Femur (tissue), 1 donor: ENCODE measurements at places on chromosomes 3 and 15.
A peak's percentile ranks its signal among the peaks of the same experiment; 100 is the strongest.

GRCh38 chr15:28888302-28888894, 2.6 kb downstream of the APBA2 start:
- DNase-seq = no peak

DNA sequence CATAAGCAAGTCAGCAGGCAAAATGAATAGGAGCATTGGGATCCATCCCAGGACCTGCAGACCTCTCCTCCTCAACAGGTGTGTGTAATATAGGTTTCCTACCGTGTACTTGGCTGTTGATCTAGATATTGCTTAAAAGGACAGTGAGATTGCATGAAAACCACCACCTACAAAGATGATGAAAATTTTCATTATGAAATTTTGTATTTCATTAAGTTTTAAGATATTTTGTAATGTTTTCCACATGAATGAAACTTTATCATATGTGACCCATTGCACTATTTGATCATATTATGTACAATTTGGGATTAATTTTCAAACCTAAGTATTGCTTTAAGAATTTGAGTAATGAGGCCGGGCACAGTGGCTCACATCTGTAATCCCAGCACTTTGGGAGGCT, 94.3 kb upstream of the TRPM1 start:
- no peak for DNase-seq

GRCh38 chr3:84125760-84126159, 833.0 kb upstream of the CADM2 start:
- DNase-seq = no peak

GRCh38 chr3:104438706-104439105, 928.0 kb upstream of the ALCAM start:
- no peak for DNase-seq

- no peak for DNase-seq
Measured at GRCh38 chr3:4729061-4729973, 236.2 kb downstream of the ITPR1 start.

DNA sequence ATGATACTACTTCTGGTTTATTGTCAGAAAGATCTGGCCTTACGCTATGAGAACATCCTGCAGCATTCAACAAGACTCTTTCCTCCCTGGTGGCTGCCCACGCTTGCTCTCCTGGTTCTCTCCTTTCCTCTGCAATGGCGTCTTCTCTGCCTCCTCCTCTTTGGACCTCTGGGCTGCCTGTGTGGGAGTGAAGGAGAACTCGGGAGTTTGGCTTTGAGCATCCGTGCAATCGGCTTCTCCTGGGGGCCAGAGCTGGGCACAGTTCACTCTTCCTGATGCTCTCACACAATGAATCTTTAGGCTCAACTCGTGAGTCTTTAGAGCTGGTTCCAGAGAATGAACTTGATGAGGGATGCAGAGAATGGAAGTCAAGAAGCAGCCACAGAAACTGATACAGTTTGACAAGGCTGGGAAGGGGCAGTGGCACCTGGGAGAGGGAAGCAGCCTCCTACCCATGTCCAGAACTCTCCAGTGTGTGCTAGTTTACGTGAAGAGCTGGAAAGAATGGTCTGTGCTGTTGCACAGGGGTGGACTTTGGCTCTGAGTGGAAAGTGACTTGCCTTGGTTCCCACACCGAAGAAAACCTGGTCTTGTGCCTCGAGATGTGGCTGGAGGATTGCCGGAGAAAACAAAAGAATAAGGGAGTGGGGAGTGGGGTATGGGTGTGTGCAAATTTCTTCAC, 37.9 kb downstream of the RPLP1 start:
- DNase-seq = no peak

DNA sequence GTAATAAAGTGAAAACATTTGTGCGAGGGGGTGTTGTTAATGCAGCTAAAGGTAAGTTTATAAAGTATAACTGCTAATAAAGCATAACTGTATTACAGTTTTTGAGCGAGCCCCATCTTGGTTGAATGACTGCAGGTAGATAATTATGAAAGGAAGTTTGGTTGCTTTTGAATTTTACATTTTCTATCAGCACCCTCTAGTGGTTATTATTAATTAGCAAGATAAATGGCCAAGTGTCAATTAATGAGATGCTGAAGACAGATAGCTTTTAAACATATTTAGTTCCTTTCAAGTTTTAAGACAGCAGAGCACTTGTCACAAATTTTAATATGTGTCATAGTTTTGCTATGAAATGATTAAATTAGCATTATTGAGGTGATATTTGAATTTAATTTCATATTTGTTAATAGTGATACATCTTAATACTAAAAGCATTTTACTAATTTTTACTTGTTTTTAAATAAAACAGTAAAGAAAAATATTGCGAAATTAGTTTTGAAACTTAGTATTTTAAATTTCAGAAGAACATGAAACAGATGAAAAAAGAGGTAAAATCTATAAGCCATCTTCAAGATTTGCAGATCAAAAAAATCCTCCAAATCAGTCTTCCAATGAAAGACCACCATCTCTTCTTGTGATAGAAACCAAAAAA, 15.1 kb downstream of the U2SURP start:
- DNase-seq = no peak

- DNase-seq = peak; percentile 75
Measured at GRCh38 chr3:195893044-195893395, 15.3 kb downstream of the TNK2 start.

DNA sequence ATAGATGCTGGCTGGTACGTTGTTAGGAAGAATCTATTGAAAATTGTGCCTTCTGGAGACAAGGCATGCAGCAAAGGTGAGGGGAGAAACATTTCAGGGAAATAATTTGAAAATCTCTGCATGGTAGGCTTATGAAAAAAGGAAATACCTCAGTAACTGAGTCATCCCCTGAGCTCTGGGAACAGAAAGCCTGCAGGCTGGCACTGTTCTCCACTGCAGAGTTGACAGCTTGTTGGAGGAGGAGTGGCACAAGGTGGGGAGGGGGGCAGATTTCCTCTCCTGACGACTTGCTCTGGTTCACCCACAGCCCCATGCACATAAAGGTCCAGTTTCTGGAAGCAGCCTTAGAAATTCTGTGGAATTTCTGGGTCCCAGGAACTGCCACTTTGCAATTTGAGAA, 179.4 kb downstream of the ABHD5 start:
- DNase-seq = no peak

GRCh38 chr3:42713747-42714146, 11.1 kb upstream of the HHATL start:
- DNase-seq = no peak

- no peak for DNase-seq
Measured at GRCh38 chr3:152123457-152123856, 145.3 kb upstream of the MBNL1 start.

GRCh38 chr15:58081891-58082290, 16.4 kb upstream of the ALDH1A2 start:
- no peak for DNase-seq

GRCh38 chr15:62524848-62525247, 359.8 kb upstream of the C2CD4B start:
- no peak for DNase-seq

GRCh38 chr15:62782071-62782841, 260.3 kb upstream of the TPM1 start:
- DNase-seq = peak; percentile 84

DNA sequence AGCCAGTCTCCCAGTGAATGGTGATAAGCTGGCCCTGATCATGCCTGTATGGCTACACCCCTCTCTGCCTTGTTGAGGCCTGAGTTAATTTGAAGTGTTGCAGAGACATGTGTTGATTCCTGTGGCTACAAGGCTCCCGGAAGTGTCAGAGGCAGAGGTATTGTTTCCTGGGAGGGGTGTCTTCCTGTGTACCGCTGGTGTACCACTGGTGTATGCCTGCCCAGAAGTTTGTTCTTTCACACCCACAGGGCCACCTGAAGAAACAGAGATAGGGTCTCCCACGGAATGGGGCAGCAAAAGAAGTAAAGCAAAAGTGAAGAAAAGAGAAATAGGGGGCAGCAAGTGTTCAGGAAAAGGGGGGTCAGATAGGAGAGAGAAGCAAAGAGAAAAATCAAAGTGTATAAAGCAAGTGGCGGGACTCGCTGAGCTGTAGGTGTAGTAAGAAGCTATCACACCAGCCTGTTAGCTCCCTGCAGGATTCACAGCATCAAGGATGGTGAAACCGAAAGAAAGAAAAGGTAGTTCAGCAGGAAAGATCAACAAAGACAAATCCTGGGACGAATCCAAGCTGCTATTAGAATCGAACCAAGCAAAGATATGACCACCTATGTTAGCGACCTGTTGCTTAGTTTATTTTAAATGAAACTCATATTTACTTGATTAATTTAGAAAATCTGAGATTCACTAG, 36.6 kb upstream of the CD47 start:
- no peak for DNase-seq

- no peak for DNase-seq
Measured at GRCh38 chr15:89244574-89244903, 760 bp downstream of the FANCI start.

DNA sequence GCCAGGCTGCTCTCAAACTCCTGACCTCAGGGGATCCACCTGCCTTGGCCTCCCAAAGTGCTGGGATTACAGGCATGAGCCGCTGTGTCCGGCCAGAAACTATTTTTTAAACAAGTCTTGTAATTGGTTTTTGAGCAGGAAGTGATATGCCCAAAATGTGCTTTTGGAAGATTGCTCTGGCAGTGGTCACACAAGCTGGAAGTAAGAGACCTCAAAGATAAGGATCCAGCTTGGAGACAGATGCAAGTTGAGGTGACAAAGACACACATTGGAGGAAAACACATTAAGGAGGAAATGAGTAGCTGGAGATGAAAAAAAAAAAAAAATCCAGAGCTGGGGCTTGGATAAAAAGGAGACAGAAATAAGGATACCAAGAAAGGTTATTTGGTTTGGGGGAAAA, 6.3 kb downstream of the TM4SF18 start:
- DNase-seq = no peak

DNA sequence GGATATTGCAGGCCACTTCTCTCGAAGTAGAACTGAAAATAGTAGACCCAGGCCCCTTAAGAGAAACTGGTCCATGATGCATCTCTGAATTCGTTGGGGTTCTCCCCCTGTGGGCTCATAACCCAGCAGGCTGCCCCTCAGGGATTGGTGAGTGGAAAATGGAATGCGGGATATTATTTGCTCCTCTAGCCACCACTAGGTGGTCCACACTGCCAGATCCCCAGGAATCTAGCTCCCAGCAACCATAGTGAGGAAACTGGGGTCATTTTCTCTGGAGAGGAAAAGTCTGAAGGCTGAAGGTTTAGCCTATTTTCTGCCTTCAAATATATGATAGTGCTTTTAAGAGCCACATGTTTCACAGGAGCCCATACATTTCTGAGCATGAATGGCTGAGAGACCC, 6.7 kb downstream of the CX3CR1 start:
- no peak for DNase-seq

DNA sequence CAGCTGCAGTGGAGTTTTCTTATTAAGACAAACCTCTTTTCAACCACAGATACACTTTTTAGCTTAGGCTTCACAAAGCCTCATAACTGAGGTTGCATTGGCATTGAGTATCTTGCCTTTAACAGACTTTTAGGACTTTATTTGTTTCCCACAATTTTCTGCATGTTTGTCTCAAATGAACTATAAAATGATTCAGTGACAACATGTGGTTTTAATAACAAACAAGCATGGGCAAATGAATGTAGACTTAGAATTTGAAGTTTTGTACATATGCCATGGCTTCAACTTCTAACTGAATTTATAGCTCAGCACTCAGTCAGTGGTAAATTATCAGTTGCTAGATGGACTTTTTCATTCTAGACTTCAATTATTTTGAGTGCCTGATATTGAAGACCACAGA, 101.6 kb downstream of the SLC25A26 start:
- no peak for DNase-seq

DNA sequence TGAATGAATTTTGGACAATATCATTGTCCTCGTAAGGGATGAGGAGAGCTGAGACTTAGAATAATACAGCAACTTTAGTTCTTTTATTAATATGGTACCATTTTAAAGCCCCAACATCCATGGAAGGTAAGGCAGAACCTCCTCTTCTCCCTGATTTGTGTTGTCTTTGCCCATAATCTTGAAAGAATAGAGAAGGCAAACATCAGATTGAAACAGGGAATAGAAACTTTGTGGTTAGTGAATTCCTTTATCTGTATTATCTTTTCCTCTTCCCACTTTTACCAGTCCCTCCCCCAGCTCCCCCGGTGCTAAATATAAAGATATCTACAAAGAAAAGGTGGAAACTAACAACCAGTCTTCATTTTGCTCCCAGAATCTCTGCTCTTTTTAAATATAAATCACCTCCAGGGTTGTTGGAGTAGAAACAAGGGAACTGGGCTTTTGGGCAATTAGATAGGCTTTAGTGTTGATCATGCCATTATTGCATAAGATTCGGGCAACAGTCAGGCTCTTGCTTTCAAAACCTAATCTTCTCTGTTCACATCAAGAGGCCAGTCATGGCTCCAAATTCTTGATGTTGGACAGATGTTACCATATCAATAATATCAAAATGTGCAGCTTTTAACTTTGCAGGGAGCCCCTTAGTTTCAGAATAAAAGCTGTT, 32.5 kb downstream of the ITPR1 start:
- no peak for DNase-seq

- no peak for DNase-seq
Measured at GRCh38 chr3:29642393-29643033, 361.6 kb downstream of the RBMS3 start.

DNA sequence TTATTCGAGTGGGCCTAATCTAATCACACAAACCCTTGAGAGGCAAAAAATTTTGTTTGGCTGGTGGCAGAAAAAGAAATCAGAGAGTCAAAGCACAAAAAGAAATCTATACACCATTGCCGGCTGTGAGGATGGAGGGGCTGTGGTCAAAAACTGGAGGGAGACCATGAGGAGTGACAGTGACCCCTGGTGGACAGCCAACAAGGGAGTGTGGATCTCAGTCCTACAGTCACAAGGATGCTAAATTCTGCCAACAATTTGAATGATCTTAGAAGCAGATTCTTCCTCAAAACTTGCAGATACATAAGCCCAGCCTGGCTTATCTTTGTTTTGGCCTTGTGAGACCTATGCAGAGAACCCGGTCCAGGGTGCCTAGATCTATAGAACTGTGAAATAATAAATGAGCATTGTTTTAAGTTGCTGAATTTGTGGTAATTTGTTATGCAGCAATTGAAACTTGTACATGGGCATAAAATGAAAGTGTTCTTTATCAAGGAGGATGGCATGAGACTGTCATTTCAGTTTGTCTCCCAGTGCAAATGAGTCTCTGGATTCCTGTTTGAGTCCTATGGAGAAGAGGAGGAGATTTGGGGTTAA, 103.0 kb upstream of the ARHGEF26 start:
- no peak for DNase-seq

- DNase-seq = no peak
Measured at GRCh38 chr3:116824208-116824607, 114.6 kb downstream of the TUSC7 start.

- peak; percentile 59 for DNase-seq
Measured at GRCh38 chr3:46695177-46695961, 1.9 kb upstream of the ALS2CL start.

- DNase-seq = no peak
Measured at GRCh38 chr15:99989095-99989494, 255.9 kb upstream of the LYSMD4 start.

DNA sequence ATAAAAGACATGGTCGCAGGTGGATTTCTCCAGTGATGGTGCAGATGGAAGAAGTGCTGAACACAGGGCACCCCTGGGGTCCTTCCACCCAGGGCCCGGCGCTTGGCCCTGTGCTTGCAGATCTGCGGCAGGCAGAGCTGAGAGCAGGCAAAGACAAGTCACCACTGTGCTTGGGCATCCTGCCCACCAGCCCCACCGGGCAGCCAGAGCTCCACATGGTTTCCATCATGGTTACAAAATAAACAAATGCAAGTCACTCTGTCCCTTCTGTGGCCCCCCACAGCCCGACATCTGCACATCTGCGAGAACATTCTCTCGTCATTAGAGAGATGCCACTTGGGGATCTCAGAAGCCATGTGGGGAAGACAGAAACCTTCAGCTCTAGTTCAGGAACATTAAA, 37.6 kb upstream of the SFMBT1 start:
- peak; percentile 82 for DNase-seq

- no peak for DNase-seq
Measured at GRCh38 chr3:14802381-14802731, 16.4 kb upstream of the FGD5 start.
